Activated CD4-positive, alpha-beta T cell treated with anti-CD3 and anti-CD28 coated beads, Interleukin-2, amount 50 U/mL, for 48 hours (primary cell): ENCODE measurements at places on chromosomes 12 and 14.

DNA sequence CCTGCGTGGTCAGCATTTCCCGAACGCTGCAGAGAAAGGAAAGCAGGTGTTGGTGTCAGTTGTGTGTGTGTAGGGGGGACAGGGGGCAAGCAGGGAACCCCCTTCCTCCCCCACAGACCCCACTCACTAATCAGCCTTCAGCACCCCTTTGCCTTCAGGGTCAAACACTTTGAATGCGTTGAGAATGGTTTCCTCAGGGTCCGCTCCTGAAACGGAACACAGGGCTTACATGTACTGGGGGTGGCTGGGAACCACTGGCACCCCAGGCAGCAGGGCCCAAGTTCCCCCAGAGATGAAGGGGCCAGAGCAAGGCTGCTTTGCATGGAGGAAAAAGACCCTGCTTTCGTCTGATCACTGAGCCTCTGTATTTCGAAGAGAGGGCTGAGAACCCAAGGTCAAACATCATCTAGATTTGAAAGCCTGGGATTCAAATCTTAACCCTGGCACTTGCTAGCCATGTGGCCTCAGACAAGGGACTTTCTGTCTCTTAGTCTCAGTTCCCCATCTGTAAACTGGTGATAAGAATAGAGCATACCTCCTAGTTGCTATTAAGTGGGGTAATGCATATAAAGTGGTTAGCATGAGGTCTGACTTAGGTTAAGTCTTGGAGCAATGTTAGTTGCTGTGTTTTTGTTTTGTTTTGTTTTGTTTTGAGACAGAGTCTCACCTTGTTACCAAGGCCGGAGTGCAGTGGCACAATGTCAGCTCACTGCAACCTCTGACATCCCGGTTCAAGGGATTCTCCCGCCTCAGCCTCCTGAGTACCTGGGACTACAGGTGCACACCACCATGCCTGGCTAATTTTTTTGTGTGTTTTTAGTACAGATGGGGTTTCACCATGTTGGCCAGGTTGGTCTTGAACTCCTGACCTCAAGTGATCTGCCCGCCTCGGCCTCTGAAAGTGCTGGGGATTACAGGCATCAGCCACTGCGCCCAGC, 7.0 kb downstream of the MYL2 start:
- DNase-seq, result no peak

DNA sequence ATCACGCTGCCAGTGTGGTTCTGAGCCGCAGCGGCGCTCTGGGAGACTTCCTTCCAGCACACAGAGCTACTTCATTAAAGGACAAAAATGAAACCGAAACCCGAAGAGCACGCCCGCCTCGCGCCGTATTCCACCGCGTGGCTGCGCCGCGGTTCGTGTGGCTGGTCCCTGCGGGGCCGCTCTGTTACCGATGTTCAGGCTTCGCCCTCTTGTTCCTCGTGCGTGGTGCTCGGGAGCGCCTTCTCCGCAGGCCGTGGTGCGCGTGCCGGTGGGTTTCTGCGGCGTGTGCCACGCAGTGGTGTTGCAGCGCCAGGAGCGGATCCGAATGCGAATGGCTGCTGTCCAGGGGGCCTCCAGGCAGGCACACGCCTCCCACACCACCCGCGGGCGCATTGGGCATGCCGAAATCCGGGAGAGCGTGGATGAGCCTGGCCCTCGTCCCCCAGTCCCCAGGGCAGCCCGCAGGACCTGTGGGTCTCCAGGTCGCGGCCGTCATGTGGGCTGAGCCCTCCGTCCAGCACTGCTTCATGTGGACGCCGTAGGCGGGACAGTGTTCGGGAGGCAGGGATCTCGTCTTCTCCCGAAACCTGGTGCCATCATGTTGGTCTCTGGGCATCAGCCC, 91.2 kb downstream of the ADGRD1 start:
- no peak for DNase-seq

DNA sequence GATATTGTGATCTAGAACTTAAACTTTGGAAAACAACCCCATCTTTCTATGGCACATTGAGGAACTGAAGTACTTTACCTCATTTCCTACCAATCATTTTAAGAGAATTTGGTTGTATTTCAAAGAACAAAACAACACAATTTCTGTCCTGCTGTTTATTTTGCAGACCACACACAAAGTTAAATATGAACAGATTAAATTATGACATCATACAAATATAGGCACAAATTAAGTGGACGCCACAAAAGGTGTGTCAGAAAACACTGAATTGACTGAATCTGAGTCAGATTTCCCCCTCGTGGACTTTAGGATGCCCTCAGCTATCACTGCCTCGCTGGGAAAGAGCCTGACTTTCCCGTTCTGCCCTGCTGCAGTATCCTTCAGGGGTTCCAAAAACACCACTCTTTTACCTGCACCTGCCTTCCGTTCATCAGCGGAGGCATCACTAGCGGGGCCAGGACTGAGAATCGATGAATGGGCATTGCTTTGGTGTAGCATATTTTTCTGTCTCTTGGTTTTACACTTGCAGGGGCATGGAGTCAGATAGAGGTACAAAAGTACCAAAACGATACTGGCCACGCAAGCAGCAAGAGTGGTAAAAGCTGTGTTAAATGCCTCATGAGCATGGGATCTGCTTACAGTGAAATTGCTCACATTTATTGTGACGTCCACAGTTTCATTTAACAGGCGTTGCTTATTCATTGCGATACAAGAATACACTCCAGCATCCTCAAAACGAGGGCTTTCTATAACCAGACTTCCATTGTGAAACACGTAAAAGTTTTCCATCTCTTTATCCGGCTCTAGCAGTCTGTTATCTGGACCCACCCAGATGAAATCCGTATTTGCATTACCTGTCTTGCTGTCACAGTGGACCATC, 2.0 kb upstream of the PCED1B start:
- DNase-seq, result no peak

DNA sequence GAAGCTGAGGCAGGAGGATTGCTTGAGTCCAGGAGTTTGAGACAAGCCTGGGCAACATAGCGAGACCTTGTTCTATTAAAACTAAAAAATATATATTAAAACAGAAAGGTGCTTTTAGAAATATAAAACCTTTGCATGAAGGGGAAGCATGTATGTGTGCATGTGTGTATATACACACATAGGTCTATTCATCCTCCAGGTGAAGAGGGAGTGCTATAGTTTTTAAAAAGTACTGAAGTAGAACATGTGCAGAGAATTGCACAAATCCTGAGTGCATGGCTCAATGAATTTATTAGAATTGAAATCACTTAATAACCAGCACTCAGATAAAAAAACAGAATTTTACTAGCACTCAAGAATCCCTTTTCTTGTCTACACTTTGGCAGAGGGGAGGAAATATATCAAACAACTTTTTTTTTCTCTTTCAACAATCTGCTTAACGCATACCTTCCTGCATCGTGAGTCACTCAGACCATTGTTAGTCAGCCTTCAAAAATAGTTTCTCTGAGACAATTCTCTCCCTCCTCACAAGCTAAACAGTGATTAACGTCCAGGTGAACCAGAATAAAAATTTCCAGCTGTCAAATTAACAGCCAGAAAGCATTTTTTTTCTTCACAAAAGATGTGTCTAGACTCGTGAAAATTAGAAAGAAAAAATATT, 17.7 kb upstream of the NEDD1 start:
- DNase-seq, result no peak

- no peak for DNase-seq
These were observed 35.1 kb upstream of the LTBP2 start for GRCh38 chr14:74647061-74647677.

DNA sequence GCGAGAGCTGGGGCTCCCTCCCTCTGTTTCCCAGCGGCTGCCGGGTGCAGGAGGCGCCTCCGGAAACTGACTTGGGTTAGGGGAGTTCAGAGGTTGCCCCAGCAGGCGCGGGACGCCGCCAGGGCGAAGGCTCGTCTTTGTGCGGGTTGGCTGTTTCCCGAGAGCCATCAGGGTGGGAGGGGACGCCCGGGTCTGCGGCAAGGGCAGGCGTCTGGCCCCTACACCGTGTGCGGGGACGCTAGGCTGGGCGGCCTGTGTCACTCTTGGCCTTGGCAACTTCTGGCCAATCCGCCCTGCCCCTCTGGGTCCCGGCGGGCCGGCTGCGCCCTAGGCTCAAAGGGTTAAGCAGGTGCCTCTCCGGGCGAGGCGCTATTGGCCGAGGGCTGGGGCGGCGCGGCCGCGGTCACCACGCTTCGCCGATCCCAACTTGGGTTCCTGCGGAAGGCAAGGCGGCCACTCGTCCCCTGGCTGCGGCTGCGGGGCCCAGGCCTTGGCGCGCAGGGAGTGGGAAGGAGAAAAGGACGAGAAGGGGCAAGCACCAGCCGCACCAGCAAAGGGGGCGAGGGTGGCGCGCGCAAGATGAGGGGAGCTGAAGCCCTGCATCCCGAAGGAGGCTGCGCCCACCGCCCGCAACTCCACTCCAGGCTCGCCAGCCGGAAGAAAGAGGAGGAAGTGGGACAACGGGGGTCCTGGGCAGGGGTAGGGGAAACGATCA, 5.6 kb upstream of the NPAS3 start:
- no peak for DNase-seq

DNA sequence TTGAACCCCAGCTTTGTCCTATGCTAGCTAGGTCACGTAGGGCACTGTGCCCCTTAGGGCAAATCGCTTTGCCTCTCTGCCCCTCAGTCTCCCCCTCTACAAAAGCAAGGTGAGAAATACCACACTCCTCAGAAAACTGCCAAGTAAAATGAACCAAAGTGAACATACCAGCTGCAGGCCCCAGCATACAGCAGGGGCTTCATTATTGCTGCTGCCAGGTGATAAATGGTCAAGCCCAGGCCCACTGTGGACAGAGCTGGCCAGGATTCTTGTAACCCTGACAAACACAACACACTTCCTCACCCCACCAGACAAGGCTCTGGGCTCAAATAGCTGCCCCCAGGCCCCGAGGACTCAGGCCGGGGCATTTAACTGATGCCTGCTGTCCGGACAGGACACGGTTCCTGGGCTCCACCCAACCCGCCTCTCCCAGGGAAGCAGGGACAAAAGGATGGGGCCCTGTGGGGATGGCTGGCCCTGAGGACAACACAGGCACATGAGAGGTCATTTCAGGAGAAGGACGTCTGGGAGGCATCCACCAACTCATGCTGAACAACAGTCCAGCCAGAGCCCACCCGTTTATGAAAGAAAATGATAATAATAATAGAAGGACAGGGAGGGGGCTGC, 36.7 kb downstream of the NCOR2 start:
- DNase-seq, result no peak
